ENCODE measurements at places on chromosomes 12 and 14. TPM values are rescaled to one million over a fixed set of nuclear protein-coding genes. Genes with fewer than 3 reads are reported as not detected.

TROAP gene
- 21.6 TPM for polyA plus RNA-seq

MANSC4 gene
- 0.22 TPM for polyA plus RNA-seq

KRT71 gene
- not detected for polyA plus RNA-seq

DNA sequence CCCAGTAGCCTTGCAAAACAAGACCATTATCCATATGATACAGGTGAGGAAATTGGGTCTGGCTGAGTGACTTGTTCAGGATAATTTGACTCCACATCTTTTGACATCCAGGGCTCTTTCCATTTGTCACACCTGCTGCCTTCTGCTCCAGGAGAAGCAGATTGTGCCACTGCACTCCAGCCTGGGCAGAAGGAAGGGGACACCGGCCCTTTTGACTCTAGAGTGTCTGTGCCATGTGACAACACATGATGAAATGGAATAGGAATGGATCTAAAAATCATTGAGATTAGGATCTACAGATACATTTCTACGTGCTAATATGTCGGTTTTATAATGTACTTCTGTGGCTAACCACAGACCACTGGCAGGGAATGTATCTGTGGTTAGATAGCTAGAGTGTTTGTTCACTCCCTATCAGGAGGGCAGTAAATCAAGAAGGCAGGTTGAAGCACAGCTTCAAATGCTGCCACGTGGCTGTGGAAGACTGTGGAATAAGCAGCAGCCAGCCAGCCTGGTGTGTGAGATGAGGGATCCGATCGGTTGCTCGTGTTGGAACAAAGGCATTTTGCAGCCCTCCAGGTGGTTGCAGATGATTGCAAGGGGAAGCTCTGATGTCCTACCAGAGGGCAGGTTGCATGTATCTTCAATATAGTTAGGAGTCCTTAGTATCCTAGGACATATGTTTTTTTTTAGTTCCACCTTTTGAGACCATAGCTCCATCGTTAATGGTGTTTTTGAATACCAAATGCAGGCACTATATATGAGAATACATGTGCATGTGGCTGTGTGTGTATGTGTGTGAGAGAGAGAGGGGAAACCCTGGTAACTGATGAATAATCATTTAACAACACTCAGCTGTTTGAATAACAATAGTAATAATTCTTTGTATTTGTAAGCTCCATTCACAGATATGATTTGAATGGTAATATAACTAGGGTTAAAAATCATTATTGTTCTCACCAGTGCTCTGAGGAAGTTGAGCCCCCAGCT is 28.6 kb downstream of the EML1 start:
- DNase-seq: no peak

DNA sequence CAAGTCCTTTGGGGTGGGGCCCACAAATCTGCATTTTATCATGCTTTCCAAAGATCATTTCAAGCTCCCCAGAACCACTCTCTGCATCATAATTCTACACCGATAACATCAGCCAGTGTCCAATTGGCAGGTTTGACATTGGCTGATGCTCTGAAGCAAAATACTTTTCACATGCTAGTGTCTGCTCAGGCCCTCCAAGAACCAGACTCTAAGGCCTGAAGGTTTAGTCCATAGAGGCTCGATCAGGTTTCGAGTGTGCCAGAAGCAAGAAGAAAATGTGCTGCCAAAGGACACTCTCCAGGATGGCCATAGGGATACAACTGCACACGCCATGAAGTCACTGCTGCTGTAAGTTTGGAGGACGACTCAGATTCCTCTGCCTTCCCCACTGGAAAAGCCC is 280.3 kb downstream of the KSR2 start:
- no peak for DNase-seq

PLEKHG3 gene
- 98.8 TPM for polyA plus RNA-seq

GRCh38 chr14:51716610-51717009 is 64.9 kb downstream of the FRMD6 start:
- no peak for DNase-seq
